ENCODE measurements at places on chromosomes 2 and 18. TPM values are rescaled to one million over a fixed set of nuclear protein-coding genes. Genes with fewer than 3 reads are reported as not detected.

The UPP2 gene
- total RNA-seq: not detected

The OSGEPL1 gene
- 14.3 TPM for total RNA-seq

The SPC25 gene
- total RNA-seq: not detected

The TMEM37 gene
- total RNA-seq: not detected

The FBXO48 gene
- total RNA-seq: 0.99 TPM

The ANKRD30B gene
- total RNA-seq: 2.7 TPM

The MFSD6 gene
- 2.2 TPM for total RNA-seq

The PXDN gene
- 137 TPM for total RNA-seq
